ENCODE measurements at places on chromosomes 12 and 14.

DNA sequence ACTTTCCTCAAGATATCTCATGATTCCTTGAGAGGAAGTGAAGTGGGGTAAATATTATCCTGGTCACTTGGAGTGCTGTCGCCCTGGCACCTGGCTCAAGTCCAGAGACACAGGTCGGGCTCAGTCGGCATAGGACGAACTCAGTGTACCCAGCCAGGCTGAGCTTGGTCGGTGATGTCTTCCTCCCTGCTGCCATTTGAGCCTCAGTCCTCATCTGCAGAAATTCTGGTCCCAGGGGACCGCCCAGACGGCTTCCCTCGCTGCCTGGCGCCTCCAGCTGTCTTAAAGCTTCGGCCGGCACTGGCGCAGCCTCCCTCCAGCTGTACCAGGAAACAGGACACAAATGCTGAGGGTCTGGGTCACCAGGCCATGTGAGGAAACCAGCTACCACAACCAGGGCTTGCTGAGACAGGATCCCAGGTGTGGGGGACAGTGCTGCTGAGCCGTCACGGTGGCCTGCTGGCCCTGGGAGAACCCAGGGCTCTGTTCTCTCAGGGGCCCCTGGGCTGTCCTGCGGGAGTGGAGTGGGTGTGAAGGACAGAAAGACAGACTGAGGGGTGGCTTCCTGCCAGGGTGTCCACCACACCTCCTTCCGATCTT, 5.0 kb upstream of the KLC1 start:
- no peak for DNase-seq

DNA sequence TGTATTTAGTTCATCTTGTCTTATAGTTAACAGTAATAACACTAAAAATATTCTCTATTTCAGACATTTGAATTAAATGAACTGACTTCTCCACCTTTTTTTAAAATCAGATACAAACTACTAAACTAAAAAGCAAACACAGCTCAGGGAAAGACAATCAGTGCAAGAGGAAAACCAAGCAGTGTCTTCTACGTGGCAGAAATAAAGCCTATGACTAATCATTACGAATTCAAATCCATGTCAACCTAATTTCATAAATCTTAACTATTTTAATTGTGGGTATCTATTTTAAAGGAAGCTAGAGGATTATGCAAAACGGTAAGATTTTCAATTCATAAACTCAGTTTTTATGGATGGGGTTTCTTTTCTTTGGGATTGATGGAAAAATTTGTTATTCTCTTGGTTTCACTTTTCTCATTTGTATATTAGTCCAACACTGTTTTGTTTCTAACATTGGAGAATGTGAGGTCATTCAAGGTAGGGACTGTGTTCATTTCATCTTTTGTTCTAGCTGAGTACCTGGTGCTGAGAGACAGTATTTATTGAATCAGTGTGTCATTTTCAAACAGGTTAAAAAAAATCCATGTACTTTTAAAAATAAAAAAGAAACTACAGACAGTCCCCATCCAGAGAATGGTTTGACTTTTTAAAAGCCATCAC, 12.8 kb upstream of the PALS1 start:
- DNase-seq = no peak

DNA sequence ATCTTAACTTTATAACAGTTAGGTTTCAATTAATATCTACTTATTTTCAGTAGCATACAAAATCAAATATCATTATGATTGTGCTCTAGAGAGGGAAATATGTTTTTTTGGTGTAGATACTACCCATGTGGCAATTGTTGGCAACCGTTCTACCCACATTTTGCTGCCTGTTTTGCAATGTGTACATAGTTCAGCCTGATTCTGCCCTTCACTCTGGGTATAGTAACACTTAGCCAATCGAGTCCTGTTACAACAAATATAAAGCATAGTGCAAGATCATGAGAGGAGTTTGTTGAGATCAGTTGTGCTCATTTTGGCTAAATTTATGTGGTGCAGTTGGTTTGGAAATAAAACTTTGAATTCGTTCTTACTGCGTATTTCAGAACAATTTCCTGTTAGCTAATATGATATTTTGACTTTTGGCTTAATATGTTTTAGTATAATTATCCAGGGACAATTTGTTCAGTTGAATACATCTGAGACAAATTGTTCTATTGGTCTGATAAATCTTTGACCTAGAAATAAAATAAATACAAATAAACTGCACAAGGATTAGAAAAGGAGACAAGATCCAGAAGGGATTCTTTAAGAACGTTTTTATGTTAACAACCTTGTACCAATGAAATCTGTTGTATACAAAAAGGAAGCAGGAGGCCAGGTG, 76.9 kb downstream of the ATF7IP start:
- no peak for DNase-seq

DNA sequence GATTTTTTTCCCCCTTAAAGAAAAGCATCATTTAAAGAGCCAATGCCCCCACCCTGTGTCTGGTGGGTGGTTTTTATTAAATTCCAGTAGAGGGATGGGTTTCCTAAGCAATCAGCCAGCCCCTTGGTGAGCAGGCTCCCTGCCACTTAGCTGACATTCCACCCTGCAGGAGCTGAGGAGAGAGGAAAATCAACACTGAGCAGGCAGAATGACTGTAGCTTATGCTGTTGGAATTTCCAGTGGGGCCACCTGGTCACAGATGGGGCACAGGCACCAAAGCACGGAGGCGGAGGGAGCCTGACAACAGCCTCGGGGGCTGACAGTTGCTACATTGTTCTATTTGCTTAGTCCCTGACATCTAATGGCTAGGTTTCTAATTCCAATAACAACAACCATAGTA, 127.7 kb downstream of the TMEM30B start:
- no peak for DNase-seq

GRCh38 chr12:117452112-117452511, 90.7 kb upstream of the NOS1 start:
- no peak for DNase-seq

GRCh38 chr12:96398424-96399119, 1.7 kb downstream of the CDK17 start:
- no peak for DNase-seq

DNA sequence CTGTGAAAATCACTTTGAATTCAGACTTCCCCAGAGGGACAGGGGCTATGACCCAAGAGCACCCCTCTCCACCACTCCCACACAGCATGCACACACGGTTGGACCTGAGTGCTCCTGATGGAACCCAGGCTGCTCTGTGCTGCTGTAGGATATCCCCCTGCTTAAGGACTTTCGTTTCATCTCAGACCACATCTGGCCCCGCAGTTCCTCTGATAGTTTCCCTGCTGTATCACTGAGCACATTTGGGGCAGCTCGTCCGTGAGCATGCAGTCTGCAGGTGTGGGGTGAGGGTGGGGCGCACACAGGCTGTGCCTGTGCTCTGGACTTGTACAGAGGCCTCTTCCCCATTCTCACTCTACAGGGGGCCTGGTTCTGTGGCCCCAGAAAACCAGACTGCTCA, 345.2 kb upstream of the FKBP4 start:
- DNase-seq = no peak

DNA sequence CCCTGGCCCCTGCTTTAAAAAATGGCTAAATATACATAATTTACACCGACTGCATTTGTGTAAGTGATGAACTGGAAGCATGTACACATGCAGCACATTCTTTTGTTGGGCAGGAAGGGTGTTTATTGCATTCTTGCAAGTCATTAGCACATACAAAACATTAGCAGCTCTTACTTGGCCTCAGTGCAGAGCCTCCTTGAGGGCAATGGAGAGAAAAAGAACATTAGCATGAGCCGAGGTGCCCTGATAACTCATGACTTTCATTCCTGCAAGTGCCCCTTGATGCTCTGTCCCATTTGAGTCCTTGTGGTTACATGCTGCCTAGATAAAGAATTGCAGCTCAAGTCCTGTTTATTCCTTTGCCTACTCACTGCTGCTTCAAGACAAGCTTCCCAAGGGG, 61.9 kb downstream of the PAX9 start:
- DNase-seq = no peak

DNA sequence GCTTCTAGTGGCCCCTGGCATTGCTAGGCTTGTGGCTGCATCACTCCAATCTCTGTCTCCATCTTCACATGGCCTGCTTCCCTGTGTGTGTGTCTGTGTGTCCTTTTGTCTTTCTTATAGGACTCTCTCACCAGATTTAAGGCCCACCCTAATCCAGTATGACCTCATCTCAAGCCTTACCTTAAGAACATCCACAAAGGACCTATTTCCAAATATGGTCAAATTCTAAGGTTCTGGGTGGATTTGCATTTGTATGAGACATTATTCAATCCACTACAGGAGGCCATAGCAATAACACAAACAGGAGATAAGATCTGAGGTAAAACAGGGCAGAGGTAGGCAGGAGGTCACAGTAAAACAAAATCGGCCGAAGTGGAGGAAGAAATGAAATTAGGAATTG, 375.9 kb downstream of the BTG1 start:
- DNase-seq = no peak

DNA sequence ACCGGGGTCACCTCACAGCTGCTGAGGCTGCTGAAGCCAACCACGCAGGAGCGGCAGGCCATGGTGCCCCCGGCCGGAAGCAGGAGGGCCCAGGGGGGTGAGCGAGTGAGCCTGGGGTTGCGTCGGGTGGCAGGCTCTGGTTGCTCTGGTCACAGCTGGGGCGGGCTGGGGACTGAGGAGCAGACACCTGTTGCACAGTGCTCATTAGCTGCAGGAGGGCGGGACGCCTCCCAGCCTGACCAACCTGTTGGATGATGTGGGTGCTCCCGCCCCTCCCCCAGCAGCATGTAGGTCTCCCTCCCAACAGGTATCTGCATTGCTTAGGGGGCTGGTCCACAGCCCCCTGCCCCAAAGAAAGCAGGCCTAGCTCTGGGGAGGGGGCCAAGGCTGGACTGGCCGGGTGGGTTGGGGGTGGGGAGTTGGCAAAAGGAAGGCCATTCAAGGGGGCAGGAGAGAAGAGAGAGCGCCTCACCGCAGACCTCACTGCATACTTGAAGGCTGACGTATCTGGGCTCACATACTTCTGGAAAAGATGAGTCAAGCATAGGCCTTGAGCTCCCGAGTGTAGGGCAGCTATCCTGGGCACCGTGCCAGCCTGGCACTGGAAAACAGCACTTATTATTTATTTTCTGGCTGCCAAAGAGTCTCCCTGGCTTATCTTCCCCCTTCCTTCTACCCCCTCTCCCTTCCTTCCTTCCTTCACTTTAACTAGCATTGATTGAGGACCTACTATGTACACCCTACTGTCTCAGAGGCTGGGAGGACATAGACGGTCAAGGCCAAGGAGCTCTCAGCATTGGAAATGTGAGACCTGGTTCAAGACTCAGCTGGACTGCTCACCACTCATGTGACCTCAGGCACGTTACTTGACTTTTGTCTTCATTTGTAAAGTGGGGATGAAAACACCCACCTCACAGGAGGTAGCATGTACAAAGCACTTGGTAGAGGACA, at the start of gene KRT80:
TSS of gene KRT80 (minus strand) at position 174 of the 951 bp plus-strand sequence. CDS start at position 62, 112 bp downstream.
- no peak for DNase-seq

DNA sequence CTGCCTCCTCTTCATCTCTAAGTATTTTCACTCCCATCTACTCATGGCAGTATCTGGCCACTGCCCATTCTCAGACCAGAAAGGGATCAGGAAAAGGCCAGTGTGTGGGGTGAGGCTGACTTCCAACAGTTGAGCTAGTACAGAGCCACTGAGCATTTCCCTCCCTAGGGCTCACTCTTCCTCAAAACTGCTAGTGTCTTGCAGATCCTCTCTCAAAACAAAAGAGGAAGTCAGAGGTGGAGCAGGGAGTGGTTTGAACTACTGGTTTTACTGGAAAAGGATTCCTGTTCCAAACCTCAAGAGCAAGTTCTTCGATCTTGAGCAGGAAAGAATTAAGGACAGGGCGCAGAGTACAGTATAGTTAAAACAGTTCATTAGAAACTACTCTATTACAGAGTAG, 11.7 kb upstream of the RNASE10 start:
- no peak for DNase-seq

DNA sequence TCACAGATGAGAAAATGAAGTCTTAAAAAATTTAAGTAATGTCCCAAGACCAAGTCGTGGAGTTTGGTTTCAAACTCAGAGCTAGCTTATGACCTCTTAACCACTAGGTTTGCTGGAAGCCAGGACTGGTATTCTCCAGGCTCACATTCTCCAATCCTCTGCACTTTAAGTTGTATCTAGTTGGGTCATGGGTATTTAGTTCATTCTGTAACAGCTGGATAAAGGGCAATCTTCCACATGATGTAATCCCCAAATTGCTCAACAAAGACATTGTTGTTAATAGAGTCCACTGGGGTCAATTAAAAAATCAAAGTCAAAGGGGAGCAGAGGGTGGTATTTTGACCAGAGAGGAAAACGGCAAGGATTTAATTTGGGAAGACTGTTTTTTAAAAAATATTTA, 17.8 kb upstream of the GAS2L3 start:
- DNase-seq = no peak

DNA sequence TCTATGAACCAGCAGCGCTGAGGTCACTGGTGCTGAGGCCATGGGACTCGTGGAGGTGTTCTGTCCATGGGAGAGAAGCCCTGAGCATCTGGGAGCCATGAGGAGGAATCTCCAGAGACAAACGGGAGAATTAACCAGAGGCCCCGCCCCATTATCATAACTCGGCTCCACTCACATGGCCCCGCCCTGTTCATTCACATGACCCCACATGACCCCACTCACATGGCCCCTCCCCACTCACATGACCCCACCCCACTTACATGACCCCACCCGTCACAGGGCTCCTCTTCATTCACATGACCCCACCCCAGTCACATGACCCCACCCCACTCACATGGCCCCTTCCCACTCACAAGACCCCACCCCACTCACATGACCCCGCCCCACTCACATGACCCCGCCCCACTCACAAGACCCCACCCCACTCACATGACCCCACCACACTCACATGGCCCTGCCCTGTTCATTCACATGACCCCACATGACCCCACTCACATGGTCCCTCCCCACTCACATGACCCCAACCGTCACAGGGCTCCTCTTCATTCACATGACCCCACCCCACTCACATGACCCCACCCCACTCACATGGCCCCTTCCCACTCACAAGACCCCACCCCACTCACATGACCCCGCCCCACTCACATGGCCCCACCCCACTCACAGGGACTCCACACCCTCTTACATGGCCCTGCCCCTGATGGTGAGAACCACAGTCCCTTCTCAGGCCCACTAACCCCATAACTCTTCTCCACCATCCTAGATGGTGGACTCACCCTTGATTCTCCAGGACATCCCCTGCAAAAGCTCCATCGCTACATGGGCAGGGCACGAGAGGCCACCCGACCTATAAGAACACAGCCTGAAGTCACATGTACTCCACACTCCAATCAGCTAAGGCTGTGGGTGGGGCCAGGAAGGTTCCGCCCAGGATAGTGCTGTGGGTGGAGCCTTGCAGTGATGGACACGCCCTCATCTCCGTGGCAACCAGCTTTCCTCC, 151.1 kb upstream of the SFSWAP start:
- DNase-seq = no peak

GRCh38 chr14:20539906-20540305, 20.9 kb downstream of the RNASE9 start:
- no peak for DNase-seq

Measured in stimulated activated CD8-positive, alpha-beta memory T cell treated with anti-CD3 and anti-CD28 coated beads, Interleukin-4, amount 100 ng/mL, for 1 hour (primary cell).